Activated CD4-positive, alpha-beta T cell treated with anti-CD3 and anti-CD28 coated beads, Interleukin-2, amount 50 U/mL, for 48 hours (primary cell): ENCODE measurements at places on chromosomes 1 and 21.

GRCh38 chr1:204255966-204256365, 42.2 kb upstream of the GOLT1A start:
- no peak for DNase-seq

DNA sequence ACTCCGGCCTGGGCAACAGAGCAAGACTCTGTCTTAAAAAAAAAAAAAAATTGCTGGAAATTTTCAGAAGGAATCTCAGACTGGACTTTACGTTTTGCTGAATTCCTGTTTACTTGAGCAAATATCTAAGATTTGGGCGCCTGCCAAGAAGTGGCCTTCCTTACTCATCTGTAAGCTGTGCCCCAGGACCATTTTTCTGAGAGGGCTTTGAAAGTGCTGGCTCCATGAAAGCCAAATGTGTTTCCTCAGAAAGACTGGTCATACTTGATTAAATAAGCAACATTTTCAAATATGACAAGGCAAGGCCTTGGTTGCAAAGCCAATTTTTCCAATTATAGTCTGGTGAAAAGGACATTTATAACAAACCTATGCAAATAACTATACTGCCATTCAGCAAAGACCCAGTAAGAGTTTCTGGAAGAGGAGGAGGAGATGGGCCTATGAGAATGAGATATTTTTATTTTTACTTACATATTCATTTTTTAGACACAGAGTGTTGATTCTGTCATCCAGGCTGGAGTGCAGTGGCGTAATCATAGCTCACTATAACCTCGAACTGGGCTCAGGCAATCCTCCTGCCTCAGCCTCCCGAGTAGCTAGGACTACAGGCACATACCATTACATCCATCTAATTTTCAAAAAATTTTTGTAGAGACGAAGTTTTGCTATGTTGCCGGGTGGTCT, 56.3 kb upstream of the HTR1D start:
- DNase-seq = no peak

DNA sequence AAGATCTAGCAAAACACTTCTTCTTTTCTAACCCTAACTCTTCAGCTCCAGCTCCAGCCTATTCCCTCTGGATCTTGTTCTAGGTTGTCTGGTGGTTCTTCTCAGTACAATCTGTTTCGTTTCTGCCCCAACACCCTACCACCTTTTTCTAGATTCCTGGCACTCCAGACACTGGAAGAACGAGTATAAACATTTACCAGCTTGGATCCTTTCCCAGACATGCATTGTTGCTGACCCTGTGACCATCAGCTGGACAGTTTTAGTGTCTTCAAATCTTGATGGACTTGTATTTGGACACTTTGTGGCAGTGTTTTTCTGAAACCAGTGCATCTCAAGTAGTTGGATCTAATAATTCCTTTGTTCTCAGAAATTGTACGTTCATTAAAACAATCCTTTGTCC, 30.6 kb upstream of the CACNA1E start:
- DNase-seq = no peak

GRCh38 chr1:161096530-161096929, 1.6 kb upstream of the KLHDC9 start:
- no peak for DNase-seq
